Pulmonary artery endothelial cell (primary cell): ENCODE measurements at places on chromosomes 5 and 9.

DNA sequence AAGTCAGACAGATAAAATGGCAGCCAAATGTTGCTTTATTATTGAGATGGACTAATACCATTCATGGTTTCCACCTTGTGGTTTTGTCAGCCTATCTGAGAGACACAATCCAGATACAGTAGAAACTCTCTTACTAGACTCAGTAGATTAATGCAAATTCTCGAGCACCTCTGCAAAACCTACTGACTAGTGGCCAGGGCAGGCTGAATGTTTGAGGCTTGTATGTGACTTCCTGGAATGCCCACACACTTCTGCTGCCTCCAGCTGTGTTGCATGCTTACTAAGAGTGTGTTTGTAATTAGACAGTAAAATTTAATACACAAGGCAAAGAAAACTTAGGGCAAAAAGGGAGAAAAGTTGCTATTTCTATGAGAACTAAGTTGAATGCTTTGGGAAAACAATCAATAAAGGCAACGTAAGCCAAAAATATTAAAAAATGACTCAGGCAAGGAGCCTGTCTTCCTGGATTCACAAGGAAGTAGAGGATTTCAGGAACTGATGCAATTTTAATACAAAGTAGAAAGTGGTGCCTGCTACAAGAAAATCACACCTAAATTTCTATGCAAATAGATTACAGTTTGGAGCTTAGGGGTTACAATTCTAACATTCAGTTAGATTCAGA, 30.2 kb upstream of the CCNG1 start:
- DNase-seq = no peak

GRCh38 chr5:133439859-133440258, 172.5 kb downstream of the FSTL4 start:
- DNase-seq = no peak

GRCh38 chr9:32545884-32546283, 6.2 kb upstream of the SMIM27 start:
- no peak for DNase-seq

- DNase-seq = no peak
These were observed 681 bp upstream of the ETF1 start for GRCh38 chr5:138543730-138544104.

GRCh38 chr5:35538198-35538931, 79.3 kb upstream of the SPEF2 start:
- no peak for DNase-seq

DNA sequence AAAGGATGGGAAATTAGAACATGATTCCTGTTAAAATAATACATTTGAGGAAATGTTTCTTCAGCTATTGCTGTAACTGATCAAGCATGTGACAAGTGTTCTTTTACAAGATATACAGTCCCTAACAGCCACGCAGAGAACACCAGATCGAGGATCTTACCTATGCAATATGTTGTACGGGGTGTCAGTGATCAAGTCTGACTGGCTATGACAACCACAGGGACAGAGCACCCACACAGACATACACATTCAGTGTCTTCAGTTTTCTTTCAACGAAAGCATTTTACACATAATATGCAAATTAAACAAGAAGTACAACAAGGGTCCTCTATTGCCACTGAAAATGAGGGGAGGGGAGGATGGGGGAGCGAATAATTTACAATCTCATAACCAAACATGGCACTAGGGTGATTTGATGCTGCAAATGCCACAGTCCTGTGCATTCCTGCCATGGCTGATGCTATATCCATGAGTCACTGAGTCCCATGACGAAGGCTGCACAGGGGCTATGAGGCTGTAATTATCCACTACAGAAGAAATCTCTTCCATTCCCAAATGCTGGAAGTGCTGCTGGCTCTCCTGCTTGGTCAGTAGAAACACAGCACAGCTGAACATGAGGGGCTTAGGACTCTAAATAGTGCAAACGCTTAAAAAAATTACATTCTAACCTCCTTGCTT, 118.2 kb downstream of the KLHL3 start:
- no peak for DNase-seq

DNA sequence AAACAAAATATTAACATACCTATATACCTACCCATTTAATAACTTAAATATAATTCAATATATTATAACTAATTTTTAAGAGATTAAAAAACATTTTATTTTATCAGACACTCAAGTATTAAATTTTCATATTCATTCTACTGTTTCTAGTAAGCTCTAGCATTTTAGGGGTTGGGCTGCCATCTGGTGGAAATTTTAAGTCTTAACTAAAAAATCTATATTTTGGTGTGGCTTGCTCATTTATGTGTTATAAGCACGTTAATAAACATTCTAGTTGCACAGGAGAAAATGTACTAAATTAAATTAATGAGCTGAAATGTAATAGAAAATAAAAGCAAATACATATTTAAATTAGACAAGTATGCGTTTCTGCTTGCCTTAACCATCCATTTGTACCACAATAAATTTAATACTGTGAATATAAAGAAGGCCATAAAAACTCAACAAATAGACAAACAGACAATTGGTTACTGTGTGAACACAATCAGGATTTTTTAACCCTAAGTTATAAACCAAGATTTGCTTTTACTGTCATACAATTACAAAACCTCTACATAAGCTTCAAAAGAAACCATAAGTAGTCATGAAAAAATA, 1728.3 kb upstream of the CDH9 start:
- DNase-seq = no peak

DNA sequence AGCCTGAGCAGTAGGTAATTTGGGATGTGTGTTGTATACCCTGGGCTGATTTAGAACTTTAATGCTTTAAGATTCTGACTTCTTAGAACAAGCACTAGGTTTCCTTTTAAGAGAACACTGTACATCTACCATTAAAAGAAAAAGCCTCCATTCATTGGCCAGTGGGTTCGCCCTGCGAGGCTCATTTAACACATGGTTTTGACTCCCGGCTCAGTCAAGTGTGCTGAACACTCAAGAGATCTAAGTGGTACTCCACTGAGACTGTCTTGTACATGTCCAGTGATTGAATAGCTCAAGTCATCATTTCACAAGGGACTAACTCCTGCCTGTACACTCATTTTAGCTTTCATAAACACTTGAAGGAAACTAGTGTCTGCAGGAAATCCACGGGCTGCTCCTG, 3.9 kb downstream of the FUBP3 start:
- no peak for DNase-seq
